Thoracic aorta (tissue), 2 donors: ENCODE measurements at places on chromosomes 3 and 15. TPM values are rescaled to one million over a fixed set of nuclear protein-coding genes. Genes with fewer than 3 reads are reported as not detected.

GRCh38 chr3:2771193-2771592 is 339.0 kb downstream of the IL5RA start:
- no peak for DNase-seq
- H3K36me3 ChIP-seq, result no peaks in the 10 kb centered on the region
- no peaks in the 10 kb centered on the region for H3K27me3 ChIP-seq
- no peak overlapping the region for H3K4me3 ChIP-seq
- H3K27ac ChIP-seq, result no peak overlapping the region

DNA sequence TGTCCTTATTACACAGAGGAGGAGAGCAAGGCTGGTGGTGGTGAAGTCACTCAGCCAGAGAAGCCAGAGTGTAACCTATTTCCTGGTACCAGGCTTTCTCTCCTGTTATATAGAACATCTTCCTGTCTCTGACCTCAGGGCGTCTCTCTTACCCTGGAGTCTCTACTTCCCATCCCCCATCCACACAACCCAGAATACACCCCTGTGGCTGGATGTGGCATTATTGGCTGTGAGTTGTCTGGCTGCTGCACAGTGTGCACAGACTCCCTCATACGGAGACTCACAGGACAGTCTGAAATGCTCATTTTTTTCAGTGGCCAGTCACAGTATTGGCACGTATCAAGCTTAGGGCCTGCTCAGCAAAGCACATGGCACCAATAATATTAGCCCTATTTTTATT is 8.6 kb downstream of the PODXL2 start:
- DNase-seq, result no peak
- H3K36me3 ChIP-seq, result no peaks in the 10 kb centered on the region
- H3K4me1 ChIP-seq, result no peaks in the 10 kb centered on the region
- no peak overlapping the region for H3K27ac ChIP-seq

The SKOR1 gene
- total RNA-seq, result 0.78 TPM

The ROPN1 gene
- not detected for total RNA-seq

DNA sequence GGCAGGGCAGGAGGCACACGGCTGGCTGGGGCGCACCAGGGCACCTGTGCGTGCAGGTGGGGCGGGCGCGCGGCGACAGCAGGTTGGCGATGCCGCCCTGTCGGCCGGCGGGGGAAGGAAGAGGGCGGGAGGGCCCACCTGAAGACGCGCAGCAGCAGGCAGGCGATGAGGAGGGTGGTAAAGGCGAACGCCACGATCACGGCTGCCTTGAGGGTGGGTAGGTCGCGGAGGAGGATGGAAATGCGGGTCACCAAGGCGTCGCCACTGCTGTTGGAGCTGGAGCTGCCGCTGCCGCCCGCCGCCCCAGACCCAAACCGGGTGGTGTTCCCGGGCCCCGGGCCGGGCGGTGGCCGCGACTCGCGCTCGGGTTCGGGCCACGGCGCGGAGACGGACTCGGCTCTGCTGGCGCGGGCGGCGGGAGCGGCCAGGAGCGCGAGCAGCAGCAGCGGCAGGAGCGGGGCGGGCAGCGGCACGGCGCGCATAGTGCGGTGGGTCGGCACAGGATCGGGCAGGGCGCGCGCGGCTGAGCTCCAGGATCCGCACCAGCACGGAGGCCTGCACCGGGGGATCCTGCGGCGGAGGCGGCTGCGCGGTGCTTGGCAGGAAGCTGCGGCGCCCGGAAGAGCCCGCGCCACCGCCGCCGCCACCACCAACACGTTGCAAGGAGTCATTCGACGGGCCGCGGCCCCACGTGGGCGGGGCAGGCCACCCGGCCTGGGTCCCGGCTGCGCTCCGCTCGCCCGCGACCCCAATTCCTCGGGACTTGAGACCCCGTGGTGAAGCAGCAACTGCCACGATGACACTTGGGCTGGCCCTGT is at the start of gene FAM174B:
Gene FAM174B, minus strand, starts transcription at position 598 of the 818 bp plus-strand sequence.
- peaks cover 18% of the 10 kb centered on the region for H3K4me1 ChIP-seq
- H3K27ac ChIP-seq, result no peak within 1 kb of the TSS
- DNase-seq, result no peak
- H3K36me3 ChIP-seq, result no peaks in the 10 kb centered on the region
- peak within 1 kb of the TSS; percentile 80 for H3K4me3 ChIP-seq

- H3K27ac ChIP-seq, result no peak overlapping the region
- no peaks in the 10 kb centered on the region for H3K36me3 ChIP-seq
- no peaks in the 10 kb centered on the region for H3K27me3 ChIP-seq
- no peak overlapping the region for H3K4me3 ChIP-seq
- H3K4me1 ChIP-seq, result no peaks in the 10 kb centered on the region
Observed at GRCh38 chr3:174125267-174125824, 727.8 kb downstream of the NLGN1 start.

GRCh38 chr15:69114331-69114928 is 46.0 kb upstream of the GLCE start:
- no peak overlapping the region for H3K27ac ChIP-seq
- H3K4me1 ChIP-seq, result no peaks in the 10 kb centered on the region
- no peak for DNase-seq

- no peak overlapping the region for H3K27ac ChIP-seq
- no peaks in the 10 kb centered on the region for H3K27me3 ChIP-seq
Observed at GRCh38 chr3:114674036-114674435, 380.2 kb downstream of the TIGIT start.

The PIGZ gene
- total RNA-seq, result 11.0 TPM

DNA sequence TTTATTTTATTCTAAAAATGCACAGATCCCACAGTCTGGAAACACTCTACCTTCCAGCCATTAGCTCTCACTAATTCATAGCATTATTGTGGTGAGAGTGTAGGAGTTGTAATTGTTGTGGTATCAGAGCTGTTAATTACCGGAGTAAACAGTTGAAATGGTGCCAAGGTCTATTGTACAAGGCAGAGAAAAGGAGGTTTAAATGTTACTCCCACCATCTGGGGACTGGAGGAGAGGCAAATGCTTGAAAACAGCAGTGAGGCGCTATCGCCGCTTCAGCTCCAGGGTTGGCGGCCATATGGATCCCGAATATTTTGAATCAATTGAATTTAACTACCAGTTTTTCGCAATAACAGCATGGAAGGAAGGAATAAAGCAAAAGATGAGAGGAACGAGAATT is 113.1 kb upstream of the C15orf61 start:
- H3K27me3 ChIP-seq, result no peaks in the 10 kb centered on the region
- DNase-seq, result no peak
- H3K4me1 ChIP-seq, result no peaks in the 10 kb centered on the region
- H3K27ac ChIP-seq, result no peak overlapping the region

DNA sequence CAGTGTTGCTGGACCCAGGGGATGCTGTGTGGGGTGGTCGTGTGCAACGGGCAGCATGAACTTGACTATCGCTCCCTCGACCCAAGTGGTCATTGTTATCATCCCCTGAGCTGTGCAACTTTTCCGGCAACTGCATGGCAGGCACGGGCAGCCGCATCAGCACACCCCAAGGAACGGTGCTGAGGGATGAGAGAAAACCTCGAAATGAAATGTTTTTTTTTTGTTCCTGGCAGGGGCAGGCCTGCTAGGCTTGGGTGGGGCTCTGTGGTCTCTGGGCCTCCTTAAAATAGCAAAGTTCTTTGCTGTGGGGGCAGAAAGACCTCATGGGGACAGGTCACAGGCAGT is 51.4 kb downstream of the CORO2B start:
- H3K27ac ChIP-seq, result no peak overlapping the region
- peaks cover 8% of the 10 kb centered on the region for H3K4me1 ChIP-seq
- no peak for DNase-seq
- no peak overlapping the region for H3K4me3 ChIP-seq

DNA sequence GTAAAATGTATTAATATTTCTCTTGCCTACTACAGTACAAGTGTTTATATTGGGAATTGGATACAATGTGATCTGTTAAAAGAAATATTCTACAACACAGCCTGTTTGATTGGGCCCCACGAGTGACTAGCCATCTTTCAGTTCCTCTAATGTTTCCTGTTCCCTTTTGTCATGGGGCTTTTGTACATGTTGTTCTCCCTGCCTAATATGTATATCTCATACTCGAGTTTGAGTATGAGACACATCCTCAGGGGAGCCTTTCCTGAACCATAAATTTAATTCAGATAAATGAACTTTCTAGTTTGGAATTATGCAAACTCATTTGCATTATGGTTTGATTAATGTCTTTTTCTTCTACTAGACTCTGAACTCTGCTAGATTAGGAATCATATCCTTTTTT is 65.5 kb downstream of the MEF2A start:
- H3K4me3 ChIP-seq, result peak overlapping the region; percentile 11
- H3K36me3 ChIP-seq, result peaks cover 2% of the 10 kb centered on the region
- DNase-seq, result no peak
- H3K27me3 ChIP-seq, result no peaks in the 10 kb centered on the region
- peak overlapping the region; percentile 64 for H3K27ac ChIP-seq
